SK-N-SH (cell line): ENCODE measurements at places on chromosomes 5 and 9.

DNA sequence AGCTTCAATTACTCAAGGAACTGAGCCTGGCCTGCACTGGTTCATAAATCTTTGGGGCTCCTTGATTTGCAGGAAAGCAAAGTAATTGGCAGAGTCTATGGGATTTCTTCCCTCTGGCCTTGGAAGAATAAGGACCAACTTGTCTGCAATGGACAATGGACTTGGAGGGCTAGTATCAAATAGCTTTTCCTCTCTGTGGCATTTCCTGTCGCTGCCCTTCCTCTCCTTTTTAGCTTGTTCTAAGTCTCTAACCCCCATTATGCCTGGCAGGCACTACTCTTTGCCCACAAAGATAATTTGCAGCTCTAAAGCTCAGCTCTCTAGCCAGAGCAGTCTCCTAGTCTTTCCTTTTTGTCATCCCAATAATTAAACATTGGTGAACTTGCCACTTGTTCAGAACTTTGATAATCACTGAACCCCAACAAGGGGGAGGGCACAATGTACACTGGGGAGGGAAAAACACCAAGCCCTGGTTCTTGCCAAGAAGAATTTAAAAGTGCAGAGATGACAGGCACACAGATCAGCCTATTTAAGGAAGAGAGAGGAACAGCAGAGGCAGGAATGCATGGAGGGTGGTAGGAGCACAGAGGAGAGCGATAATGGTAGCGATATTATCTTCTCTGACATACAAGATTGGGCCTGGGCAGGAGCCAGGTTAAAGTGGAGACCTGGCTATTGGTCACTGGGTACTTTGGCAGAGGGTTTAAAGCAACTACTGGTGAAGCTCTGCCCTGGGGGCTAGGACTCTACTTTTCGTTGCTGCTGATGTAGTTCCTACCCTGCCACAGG lies 38.5 kb downstream of the FAM219A start:
- DNase-seq, result peak; percentile 50

DNA sequence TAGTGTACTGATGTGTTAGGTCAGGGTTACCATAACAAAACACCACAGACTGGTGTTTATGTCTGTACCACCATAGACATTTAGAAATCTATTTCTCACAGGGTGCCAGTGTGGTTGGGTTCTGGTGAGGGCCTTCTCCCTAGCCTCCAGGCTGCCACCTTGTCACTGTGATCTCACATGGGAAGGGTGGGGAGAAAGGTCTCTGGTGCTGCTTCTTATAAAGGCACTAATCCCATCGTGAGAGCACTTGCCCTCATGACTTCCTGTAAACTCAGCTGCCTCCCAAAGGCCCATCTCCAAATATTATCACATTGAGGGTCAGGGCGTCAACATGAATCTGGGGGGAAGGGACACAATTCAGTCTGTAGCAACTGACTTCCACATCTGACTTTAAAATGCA lies 49.8 kb downstream of the PIK3R1 start:
- no peak for DNase-seq

DNA sequence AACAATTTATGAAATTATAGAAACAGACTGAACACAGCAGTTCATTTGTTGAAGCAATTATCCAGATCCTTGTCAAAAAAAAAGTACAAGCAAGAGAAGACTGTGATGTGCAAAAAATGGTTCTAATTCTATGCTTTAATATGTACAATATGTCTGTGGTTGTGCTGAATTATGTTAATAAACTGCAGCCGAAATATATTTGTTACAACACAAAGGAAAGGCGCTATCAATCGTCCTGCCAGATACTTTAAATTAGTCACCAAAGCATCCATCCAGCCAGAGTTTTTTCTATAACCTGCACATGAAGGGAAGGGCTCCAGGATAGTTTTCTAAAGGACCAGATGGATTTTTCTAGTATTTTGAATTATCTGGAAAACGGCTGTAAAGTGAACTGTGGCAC lies 259.5 kb downstream of the BNC2 start:
- DNase-seq, result no peak

DNA sequence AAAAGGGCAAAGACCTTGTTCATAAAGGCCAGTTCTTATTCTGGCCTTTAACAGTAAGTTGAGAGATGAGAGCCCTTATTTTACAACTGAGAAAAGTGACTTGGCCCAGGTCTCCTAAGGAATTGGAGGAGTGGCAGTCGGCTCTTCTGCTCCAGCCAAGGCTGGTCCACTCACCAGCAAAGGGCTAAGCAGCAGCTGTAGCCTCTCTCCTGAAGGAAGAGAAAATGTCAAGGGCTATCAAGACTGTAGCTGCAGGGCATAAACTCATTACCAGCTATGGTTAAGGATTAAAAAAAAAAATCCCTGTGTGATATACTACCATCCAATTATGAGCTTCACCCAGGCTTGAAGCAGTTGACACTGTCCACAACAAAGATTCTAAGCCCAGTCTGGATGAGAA lies 138.6 kb upstream of the RAD23B start:
- DNase-seq, result no peak

GRCh38 chr9:14354201-14354600 lies 40.3 kb upstream of the NFIB start:
- peak; percentile 9 for DNase-seq

GRCh38 chr9:130156672-130157071 lies 15.5 kb upstream of the NCS1 start:
- peak; percentile 70 for DNase-seq

DNA sequence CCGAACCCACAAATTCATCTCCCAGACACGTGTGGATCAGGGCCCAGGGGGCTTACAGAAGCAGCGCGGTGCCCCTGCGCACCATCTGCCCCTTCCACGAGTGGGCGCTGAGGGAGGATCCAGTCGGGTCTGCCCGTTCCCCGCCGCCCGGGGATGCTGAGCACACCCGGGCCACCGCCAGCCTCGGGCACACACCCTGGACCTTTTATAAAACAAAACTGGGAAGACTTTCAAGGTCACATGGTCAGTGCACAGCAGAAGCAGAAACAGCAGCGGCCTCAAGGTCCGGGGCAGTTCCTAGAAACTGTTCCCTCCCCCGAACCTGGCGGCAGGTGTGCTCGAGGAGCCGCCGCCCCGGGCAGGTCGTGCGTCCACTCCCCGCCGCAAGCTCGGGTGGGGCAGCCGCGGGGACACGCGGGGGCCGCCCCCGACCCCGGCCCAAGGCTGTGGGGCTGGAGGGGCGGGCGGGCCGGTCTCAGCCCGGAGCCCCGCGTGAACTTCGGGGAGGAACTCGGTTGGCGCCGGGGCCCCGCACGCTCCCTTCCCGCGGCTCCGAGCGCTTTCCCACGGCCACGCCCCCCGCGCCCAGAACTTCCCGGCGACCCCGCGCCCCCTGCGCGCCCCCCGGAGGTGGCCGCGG lies 633 bp upstream of the PPP1R26 start:
- DNase-seq, result peak; percentile 80

DNA sequence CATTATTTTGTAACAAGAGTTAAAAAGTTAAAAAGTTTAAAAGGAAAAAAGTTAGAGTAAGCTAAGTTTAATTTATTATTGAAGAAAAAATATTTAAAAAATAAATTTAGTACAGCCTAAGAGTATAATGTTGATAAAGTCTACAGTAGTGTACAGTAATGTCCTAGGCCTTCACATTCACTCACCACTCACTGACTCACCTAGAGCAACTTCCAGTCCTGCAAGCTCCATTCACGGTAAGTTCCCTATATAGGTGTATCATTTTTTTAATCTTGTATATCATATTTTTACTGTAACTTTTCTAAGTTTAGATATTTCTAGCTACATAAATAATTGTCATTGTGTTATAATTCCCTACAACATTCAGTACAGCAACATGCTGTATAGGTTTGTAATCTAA lies 69.4 kb upstream of the PANK3 start:
- no peak for DNase-seq

DNA sequence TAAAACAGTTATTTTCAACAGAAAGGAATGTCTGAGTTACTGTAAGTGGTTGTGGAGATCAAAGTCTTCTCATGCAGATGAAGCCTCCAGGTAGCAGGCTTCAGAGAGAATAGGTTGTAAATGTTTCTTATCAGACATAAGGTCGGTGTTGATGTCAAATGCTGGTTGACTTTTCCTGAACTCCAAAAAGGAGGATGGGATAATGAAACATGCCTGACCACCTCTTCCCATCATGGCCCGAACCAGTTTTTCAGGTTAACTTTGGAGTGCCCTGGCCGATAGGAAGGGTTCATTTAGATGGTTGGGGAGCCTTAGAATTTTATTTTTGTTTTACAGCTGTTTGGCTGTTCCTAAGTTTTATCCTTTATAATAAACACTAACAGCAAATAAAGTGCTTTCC lies 478.4 kb downstream of the ACTL7B start:
- DNase-seq, result no peak

DNA sequence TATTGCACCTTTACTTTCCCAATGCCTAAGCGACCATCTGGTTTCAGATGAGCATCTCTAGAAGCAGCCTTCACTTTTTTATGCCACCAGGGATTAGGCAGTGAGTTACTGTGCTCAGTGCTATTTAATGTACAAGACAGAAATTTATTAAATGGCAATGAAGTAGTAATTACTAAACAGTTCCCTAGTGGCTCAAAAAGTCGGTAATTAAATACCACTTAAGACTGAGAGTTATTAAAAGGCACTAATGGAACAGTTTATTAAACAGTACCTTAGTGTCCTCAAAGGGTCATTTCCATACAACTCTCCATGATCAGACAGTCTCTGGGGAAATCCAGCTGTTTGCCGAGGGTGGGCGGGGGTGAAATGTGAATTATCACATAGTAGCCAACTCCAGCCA lies 42.3 kb downstream of the LHFPL2 start:
- DNase-seq, result no peak

- no peak for DNase-seq
These were observed 136.3 kb downstream of the FOXD1 start for GRCh38 chr5:73312146-73312871.

DNA sequence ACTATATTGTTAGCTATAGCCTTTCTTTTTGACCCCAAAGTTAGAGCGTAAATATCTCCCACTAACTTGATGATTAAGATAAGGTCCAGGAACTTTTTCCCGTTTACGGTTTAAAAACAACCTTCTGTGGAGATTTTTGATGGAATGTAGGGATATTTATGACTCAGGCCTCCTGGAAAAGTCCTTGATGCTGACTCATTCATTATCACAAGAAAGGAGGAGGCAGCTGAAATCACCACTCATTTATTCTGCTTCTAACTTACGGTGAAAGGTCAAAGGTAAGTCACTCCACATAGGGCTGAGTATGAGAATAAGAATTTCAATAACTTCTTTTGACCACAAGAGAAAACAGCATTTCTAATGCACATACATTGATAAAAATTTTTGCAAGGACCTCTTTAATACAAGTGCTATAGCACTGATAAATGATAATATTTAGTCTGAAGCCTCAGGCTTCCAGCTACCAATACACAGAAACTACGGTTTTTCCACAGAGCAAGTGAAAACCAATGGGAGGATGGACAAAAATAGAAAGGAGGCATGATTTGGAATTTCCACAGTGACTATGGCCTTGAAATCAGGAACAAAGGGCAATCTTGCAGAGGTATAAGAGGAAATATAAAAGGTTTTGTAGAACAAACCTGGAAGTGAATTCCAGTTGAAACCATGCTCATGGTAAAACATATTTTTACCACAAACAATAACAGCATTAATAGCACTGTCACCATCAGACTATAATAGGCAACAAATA lies 146.5 kb downstream of the PPP2R2B start:
- DNase-seq, result no peak

DNA sequence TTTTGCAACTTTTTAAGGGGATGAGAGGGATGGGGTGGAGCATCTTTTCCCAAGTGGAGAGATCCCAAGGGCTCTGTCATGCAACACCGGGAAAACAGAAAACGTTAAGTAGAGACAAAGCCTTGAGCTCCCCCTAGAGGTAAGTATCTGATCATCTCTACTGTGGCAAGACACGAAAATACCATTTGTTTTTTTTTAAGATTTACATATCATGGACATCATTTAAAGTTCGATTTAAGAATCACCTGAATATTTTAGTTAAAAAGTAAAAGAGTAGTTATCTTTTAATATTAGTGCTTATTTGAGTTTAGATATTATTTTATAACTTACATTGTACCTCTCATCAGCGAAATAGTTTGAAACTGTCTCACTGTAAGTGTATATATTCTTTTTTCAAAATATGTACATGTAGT lies 200.4 kb downstream of the LRRC70 start:
- peak; percentile 77 for DNase-seq

DNA sequence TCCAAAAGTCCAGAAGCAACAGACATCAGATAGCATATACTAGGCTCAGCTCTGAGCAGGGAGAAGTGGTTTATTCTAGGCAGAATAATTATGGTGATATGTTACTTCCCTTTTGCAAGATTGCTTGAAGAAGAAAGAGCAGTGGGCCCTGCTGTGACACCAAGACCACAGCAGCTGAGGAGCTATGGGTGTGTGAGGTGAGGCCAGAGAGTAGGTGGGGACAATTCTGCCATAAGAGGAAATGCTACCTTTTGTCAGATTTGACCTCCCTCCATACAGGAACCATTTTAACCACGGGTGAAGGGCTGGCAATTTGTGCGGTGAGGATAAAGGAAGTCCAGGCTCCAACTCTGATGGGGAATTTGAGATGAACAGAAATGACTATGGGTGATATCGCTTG lies 51.3 kb downstream of the TNFSF15 start:
- DNase-seq, result no peak

DNA sequence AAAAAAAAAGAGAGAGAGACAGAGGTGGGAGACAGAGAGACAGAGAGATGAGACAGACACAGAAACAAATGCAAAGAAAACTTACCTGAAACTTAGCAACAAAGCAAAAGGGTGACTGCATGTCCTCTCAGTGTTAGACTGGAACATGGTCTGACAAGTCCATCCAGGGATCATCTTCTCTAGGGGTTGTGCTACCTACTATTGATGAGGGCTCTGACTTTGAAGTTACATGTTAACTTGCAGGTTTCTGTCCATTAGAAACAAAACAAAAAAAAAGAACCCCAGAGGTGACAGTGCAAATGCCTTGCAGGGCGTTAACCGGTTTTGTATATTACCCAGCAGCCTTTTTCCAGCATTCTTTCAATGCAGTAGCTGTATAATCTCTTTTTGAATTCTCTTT lies 13.6 kb upstream of the SPARC start:
- no peak for DNase-seq

DNA sequence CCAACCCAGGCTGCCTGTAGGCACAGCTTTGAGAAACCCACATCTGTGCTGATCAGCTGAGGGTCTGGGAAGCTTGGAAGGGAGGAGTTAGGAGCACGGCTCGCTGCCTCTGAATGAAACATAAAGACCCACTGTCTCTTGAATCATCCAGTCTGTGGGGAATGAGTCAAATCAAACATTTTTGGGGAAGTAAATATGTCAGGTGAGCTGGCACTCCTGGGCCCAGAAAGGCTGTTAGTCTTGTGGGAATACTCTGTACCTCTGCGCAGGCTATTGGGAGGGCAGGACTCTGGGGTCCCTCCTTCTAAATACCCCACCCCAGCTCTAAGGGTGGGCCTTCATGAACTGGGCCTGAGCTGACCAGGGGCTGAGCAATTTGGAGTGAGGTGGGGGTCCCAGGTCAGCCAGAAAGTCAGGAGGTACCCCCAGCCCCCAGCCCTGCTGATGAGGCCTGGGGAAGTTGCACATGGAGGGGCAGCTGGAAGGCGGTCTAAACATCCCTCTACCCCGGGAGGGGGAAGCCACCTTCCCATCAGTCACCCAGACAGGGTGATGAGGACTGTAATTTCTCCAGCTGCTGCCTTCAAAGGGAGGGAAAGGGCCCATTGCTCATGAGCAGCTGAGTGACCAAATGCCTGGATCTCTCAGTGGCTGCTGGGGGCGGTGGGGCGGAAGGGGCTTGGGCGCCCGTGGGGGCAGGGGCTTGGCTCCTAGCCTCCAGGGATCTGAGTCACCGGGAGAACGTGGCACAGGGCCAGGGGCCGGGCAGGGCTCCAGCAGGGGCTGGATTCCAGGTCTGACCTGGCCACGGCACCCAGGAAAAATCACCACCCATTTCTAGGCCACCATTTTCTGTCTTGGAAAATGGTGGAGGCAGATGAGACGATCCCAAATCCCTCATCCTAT lies 10.8 kb downstream of the FIBCD1 start:
- DNase-seq, result peak; percentile 77
